ENCODE measurements at places on chromosomes 7 and 10. TPM values are rescaled to one million over a fixed set of nuclear protein-coding genes. Genes with fewer than 3 reads are reported as not detected.

DNA sequence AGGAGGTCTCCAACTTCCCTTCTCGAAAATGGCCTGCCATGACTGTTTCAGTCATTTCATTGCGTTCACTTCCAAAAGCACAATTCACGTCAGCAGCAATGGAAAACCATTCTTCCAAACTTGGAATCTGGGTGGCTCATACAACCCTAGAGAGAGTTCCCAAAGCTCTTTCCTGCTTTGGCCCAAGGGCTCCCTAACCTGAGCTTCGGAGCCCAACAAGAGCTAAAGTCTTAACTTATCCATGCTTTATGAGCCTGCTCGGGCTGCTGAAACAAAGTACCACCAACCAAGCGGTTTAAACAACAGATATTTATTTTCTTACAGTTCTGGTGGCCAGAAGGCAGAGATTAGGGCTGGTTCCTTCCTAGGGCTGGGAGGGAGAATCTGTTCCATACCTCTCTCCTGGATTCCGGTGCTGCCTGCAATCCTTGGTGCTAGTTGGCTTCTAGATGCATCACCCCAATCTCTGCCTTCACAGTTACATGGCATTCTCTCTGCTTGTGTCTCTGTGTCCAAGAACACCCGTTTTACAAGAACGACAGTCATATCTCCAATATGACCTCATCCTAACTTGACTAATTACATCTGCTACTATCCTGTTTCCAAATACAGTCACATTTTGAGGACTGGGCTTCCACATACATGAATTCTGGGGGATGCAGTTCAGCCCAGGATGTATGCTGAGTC is 33.5 kb downstream of the CAMK2B start:
- DNase-seq, result no peak
- H3K36me3 ChIP-seq, result no peaks in the 10 kb centered on the region
- H3K27me3 ChIP-seq, result peaks cover 41% of the 10 kb centered on the region
- H3K4me1 ChIP-seq, result peaks cover 3% of the 10 kb centered on the region
- no peak overlapping the region for H3K27ac ChIP-seq
- no peak overlapping the region for H3K4me3 ChIP-seq

The FOXI2 gene
- not detected for polyA plus RNA-seq

DNA sequence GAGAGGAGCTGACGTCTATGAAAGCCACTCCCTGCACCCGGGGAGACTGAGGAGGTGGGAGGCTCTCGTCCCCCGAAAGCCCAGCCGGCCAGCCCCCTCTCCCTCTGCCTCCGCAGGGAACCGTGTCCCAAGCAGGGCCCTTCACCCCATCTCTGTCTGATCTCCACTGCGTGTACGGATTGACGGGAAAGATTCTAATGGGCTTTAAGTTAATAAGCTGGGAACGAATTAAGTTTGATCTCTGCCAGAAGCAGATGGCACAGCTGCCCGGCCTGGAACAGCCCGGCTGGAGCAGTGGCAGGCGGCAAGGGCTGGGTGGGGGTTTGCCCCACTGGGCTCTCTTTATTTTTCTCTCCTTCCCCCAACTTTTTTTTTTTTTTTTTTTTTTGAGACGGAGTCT is 6.1 kb upstream of the SLC29A4 start:
- DNase-seq, result no peak
- no peak overlapping the region for H3K27ac ChIP-seq
- no peak overlapping the region for H3K4me3 ChIP-seq
- no peaks in the 10 kb centered on the region for H3K36me3 ChIP-seq
- no peaks in the 10 kb centered on the region for H3K4me1 ChIP-seq

DNA sequence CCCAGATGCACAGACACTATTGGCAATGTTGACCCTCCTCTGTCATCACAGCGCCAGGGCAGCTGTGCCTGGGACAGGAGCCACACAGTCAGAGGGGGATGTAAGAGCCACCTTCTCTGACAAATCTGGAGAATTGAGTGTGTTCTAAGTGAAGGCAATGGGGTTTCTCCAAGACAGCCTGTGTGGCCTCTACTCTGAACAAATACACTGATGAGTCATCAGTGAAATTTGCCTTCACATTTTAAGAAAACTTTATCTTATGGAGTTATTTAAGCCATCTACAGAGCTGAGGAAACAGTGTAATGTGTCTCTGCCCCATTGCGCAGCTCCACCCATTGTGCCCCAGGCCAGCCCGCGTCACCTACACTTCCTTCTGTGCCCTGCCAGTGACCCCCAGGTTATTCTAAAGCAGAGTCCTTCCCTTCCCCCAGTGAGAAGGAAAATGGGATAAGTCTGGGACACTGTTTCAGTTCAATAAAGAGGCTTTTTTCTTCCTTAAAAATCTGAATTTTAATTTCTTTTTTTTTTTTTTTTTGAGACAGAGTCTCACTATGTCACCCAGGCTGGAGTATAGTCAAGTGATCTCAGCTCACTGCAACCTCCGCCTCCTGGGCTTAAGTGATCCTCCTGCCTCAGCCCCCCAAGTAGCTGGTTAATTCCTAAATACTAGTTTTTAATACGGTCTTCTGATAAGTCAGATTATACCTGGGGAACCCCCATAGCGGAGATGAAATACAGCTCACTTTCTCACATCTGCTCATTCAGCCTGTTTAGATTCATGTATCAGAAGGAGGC is 21.8 kb downstream of the AKR1E2 start:
- peaks cover 28% of the 10 kb centered on the region for H3K4me1 ChIP-seq
- no peaks in the 10 kb centered on the region for H3K27me3 ChIP-seq
- H3K4me3 ChIP-seq, result no peak overlapping the region
- no peaks in the 10 kb centered on the region for H3K36me3 ChIP-seq
- no peak overlapping the region for H3K27ac ChIP-seq
- DNase-seq, result no peak

- no peak overlapping the region for H3K4me3 ChIP-seq
- H3K4me1 ChIP-seq, result no peaks in the 10 kb centered on the region
- no peak for DNase-seq
- no peaks in the 10 kb centered on the region for H3K36me3 ChIP-seq
These were observed 150.3 kb downstream of the AHR start for GRCh38 chr7:17448479-17449423.

The CH25H gene
- 0.10 TPM for polyA plus RNA-seq

The EBF3 gene
- polyA plus RNA-seq, result 1.4 TPM

The ITIH2 gene
- 1.3 TPM for polyA plus RNA-seq

The PNLIPRP3 gene
- not detected for polyA plus RNA-seq

- H3K27me3 ChIP-seq, result no peaks in the 10 kb centered on the region
- H3K27ac ChIP-seq, result peak overlapping the region; percentile 82
- H3K36me3 ChIP-seq, result no peaks in the 10 kb centered on the region
- peaks cover 66% of the 10 kb centered on the region for H3K4me1 ChIP-seq
- no peak for DNase-seq
These were observed 22.4 kb downstream of the STN1 start for GRCh38 chr10:103895411-103896186.

DNA sequence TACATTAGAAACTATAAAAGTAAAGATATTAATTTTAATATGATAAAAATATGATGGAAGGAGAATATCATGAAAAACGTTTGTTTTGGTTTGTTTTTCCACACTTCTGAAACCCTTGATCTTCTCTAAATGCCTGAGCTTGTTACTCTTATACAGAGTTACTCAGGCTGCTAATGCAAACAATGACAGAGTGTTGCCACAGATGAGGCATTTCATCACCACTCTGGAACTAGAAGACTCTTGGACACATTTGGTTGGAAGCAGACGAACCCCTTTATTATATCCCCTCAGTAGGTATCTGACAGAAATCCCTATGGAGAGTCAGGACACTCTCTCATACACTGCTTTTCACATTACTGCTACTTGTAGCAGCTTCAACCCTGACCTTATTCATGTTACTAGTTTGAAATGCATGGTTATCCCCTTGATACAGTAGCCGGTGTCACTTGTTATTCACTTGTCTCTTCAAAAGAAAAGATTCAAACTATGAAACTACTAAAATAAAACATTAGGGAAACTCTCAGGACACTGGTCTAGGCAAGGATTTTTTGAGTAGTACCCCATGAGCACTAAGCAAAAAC is 66.9 kb downstream of the SEMA3C start:
- no peak for DNase-seq
- no peak overlapping the region for H3K27ac ChIP-seq
- no peak overlapping the region for H3K4me3 ChIP-seq
- no peaks in the 10 kb centered on the region for H3K27me3 ChIP-seq

DNA sequence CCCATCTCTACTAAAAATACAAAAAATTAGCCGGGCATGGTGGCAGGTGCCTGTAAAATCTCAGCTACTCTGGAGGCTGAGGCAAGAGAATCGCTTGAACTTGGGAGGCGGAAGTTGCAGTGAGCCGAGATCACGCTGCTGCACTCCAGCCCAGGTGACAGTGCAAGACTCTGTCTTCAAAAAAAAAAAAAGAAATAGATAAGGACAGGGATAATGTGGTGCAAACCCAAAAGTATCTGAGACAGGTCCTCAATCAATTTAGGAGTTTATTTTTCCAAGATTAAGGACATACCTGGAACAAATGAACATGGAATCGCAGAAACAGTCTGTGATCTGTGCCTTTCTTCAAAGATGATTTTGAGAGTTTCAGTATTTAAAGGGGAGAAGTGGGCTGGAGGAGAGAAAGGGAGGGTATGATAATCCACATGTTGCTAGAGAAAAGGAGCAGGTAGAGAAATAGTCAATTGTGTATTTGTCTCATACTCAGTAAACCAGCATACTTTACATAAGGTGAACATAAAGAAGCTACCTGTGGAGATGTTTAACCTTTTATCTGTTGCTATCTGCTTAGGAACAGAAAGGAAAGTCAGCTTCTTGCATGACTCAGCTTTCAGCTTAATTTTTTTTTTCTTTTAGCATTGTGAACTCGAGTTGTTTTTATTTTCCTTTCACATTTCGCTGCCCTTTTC is 4.9 kb upstream of the MTPN start:
- H3K36me3 ChIP-seq, result no peaks in the 10 kb centered on the region
- H3K4me3 ChIP-seq, result no peak overlapping the region
- DNase-seq, result no peak
- no peaks in the 10 kb centered on the region for H3K4me1 ChIP-seq
- peak overlapping the region; percentile 89 for H3K27ac ChIP-seq

The VGF gene
- polyA plus RNA-seq, result 0.95 TPM

DNA sequence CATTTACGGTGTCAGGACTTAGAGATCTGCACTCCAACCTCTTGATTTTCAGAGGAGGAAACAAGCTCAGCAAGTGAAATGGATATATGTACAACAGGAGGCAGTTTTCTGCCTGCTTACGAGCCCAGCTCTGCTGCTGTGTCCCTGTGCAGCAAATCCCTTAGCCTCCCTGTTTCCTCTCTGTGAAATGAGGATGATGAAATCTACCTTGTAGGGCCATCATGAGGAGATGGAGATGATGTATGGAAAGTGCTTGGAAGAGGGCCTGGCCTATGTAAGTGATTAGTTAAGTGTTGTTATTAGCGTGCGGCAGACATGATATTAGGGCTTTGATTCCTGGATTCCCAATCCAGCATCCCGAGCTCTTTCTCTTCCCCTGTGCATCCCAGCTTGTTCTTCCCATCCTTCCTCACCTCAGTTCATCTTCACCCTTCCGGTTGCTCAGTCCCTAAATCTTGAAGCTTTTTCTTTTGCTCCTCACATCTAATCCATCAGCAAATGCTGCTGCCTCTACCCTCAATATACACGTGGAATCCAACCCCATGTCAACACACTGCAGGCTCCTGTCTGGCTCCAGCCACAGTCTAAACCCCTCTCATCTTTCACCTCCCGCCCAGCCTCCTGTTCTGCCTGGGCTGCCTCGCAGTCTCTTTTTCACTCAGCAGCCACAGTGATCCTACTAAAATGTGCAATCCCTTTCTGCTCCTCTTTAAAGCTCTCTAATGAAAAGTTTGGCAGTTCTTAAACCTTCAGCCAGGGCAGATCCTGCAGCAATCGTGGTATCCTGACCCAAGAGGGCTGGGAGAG is 113.8 kb downstream of the MARCHF5 start:
- H3K27ac ChIP-seq, result no peak overlapping the region
- H3K4me1 ChIP-seq, result no peaks in the 10 kb centered on the region
- no peak overlapping the region for H3K4me3 ChIP-seq
- no peaks in the 10 kb centered on the region for H3K27me3 ChIP-seq
- H3K36me3 ChIP-seq, result no peaks in the 10 kb centered on the region
- DNase-seq, result no peak

The ZNF485 gene
- polyA plus RNA-seq, result 5.3 TPM

GRCh38 chr10:48487244-48487643 is 117.6 kb downstream of the ARHGAP22 start:
- H3K27ac ChIP-seq, result no peak overlapping the region
- H3K4me1 ChIP-seq, result no peaks in the 10 kb centered on the region
- no peaks in the 10 kb centered on the region for H3K36me3 ChIP-seq
- H3K4me3 ChIP-seq, result no peak overlapping the region
- no peak for DNase-seq

DNA sequence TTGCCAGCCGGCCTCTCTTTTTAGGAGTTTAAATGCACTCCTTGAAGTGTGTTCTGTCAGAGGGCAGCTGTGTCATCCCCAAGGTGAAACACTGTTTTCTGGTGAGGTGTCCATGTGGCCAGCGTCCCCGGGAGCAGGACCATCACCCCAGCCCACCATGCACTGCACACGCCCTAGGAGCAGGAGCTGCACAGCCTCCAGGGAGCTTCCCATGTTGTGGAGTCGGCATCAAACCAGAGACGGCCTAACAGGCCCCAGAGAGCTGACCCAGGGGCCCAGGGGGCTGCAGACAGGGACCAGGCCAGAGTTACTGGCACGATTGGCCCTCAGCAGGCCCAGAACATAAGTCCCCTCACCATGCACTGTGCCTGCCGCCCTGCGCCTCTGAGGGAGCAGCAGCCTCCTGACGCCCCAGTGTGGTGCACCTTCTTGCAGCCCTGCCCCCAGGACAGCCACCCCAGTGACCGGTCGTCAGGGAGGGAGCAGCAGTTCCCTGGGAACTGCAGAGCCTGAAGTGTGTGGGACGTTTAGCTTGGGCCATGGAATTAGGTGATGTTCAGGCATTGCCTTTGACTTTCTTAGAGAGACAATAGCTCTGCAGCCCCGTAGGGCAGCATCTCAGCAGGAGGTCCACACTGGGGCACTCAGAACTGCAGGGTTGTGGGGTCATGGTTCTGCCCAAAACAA is 97.9 kb downstream of the NKX6-2 start:
- no peak overlapping the region for H3K4me3 ChIP-seq
- no peak overlapping the region for H3K27ac ChIP-seq
- H3K36me3 ChIP-seq, result peaks cover 24% of the 10 kb centered on the region
- H3K27me3 ChIP-seq, result no peaks in the 10 kb centered on the region

- no peaks in the 10 kb centered on the region for H3K36me3 ChIP-seq
- H3K4me1 ChIP-seq, result no peaks in the 10 kb centered on the region
- H3K27ac ChIP-seq, result no peak overlapping the region
These were observed 19.0 kb downstream of the MSRB2 start for GRCh38 chr10:23114228-23114850.

The ALDH18A1 gene
- 56.5 TPM for polyA plus RNA-seq

The OR2A5 gene
- polyA plus RNA-seq, result 0.11 TPM

GRCh38 chr10:30579574-30579973 is 50.0 kb downstream of the LYZL2 start:
- no peak for DNase-seq
- peaks cover 44% of the 10 kb centered on the region for H3K4me1 ChIP-seq
- H3K4me3 ChIP-seq, result no peak overlapping the region
- no peaks in the 10 kb centered on the region for H3K36me3 ChIP-seq
- no peak overlapping the region for H3K27ac ChIP-seq

DNA sequence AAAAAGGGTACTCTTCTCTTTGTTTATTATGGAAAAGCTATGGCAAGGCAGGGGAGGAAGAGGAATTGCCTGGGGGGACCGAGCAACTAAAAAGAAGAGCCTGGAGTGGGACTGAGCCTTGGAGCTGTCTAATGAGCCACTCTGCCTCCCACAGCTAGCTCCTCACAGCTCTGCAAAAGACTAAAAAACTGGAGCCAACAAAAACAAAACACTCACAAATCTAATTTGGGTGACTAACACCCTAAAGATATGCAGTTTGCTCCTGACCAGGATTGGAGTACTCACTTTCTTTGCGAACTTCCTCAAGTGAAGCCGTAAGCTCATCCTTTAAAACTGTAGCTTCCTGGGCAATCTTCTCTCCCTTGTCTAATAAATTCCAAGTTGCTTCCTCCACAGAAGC is 89.4 kb downstream of the CTNNA3 start:
- no peaks in the 10 kb centered on the region for H3K27me3 ChIP-seq
- no peaks in the 10 kb centered on the region for H3K4me1 ChIP-seq
- no peaks in the 10 kb centered on the region for H3K36me3 ChIP-seq

The ZNF239 gene
- polyA plus RNA-seq, result 11.1 TPM

Measured in left lung (tissue), 14 donors.